Activated naive CD4-positive, alpha-beta T cell treated with anti-CD3 and anti-CD28 coated beads, Interleukin-2, amount 10 ng/mL, durations not matched to agents 7 days and 5 days (primary cell): ENCODE measurements at places on chromosomes 13 and 19.

- DNase-seq: no peak
Observed at GRCh38 chr13:78701383-78701782, 42.4 kb upstream of the OBI1 start.

- DNase-seq: no peak
Observed at GRCh38 chr13:114101358-114102130, 30.9 kb downstream of the RASA3 start.

GRCh38 chr19:43318203-43318602 is 35.3 kb upstream of the CD177 start:
- no peak for DNase-seq

GRCh38 chr13:67416047-67416925 is 186.2 kb upstream of the PCDH9 start:
- no peak for DNase-seq
